ENCODE measurements at places on chromosomes 2 and 18.

DNA sequence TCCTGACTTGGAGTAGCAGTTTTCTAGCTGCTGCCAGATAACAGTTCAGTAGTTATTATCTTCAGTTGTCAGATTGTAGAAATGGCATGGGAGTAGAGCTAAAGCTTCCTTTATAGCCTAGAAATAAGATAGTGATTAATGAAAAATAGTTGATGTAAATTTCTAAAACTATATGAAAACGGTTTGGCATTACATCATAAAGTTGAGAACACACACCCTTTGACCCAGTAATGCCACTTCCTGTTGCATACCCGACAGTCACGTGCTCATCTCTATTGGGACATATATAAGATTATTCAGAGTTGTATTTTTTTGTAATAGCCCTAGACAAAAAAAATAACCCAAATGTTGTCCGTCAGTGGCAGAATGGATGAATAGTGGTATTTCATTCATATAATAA is 39.4 kb upstream of the ASB1 start:
- DNase-seq: no peak

- DNase-seq: no peak
Observed at GRCh38 chr2:158015428-158016076, 86.1 kb upstream of the UPP2 start.

GRCh38 chr2:182717416-182717815 is 1.4 kb downstream of the DNAJC10 start:
- DNase-seq: no peak

- no peak for DNase-seq
Observed at GRCh38 chr2:1862608-1863280, 118.4 kb upstream of the PXDN start.

DNA sequence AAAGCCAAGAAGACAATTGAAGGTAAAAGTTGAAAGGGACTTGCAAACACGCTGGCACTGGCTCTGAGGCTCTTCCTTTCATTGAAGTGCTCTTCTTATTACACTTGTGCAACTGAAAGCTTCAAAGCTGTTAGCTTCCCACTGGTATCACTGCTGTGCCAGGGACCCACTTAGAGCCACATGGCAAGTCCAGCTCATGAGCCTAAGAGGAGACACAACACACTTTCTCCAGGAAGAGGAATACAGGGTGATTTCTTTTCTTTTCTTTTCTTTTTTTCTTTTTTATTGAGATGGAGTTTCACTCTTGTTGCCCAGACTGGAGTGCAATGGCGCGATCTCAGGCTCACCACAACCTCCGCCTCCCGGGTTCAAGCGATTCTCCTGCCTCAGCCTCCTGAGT is 218.2 kb downstream of the ATAD2B start:
- no peak for DNase-seq

DNA sequence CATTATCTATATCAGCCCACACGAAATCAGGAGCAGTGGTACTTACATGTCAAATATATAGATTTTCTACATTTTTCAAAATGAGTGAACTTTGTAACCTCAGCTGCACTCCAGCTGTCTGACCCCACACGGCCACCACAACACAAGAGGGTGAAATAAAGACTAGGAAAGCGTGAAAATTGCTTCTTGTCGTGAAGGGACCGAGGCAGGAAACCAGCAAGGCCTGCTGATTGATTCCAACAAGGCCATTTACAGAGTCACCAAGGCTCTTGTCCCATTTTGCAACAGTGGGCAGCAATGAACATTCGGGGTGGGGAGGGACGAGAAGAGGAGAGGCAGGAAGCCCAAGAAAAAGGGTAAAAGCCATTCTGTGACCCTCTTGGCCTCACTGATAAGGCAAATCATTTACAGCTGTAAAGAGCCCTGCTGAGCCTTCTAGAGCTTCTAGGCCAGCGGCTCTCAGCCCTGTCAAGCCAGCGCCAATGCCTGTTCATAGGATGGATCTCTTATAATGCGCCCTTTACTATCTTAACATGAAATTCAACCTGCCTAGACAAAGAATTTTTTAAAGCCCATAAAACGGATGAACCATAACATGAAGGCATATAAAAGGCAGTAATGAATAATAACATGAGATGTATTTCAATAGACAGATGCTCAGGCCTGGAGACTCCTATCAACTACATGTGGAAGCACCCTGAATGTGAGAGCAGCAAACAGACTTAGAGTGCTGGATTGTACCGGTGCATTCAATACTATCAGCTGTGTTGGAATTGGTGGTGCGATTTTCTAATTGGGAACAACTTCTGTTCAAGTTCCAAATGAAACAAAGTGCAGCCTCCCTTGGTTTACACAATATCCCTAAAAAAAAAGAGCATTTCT is 269.0 kb downstream of the CDCA7 start:
- DNase-seq: no peak

GRCh38 chr2:186036862-186037449 is 298.4 kb downstream of the FSIP2 start:
- DNase-seq: no peak

DNA sequence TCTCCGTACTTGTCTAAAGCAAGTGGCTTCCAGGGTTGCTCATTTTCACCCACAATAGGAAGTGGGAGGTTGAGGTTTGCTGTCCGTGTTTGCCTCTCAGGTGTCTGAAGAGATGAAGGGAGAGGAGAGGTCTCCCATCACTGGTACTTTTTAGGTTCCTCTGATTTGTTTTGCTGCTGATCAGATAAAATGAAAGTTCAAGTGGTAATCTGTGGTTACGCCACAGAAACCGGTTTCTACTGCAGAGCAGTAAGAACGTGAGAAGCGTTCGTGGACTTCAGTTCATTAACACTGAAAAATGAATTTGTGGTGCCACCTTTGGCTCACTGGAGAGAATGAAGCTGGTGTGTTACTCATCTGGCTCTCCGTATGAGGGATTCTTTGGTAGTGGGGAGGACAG is 118.2 kb downstream of the GBX2 start:
- no peak for DNase-seq

DNA sequence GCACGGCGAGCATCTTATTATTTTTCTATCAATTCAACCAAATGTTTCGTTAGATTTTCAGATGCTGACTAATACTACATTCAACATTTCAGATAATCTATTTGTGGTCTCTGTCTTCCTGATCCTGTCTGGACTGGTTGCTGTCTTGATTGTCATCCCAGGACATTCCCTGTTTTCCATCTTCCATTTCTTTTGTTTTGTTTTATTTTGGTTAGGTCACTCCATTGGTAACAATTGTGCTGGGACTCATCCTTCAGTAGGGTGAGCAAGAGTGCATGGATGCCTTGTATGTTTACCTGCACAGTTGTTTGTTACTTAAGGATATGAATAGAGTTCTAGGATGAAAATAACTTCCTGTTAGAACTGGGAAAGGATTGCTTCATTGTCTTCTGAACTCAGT is 55.9 kb upstream of the ACYP2 start:
- no peak for DNase-seq

- DNase-seq: no peak
Observed at GRCh38 chr2:133400411-133400810, 167.9 kb downstream of the NCKAP5 start.

DNA sequence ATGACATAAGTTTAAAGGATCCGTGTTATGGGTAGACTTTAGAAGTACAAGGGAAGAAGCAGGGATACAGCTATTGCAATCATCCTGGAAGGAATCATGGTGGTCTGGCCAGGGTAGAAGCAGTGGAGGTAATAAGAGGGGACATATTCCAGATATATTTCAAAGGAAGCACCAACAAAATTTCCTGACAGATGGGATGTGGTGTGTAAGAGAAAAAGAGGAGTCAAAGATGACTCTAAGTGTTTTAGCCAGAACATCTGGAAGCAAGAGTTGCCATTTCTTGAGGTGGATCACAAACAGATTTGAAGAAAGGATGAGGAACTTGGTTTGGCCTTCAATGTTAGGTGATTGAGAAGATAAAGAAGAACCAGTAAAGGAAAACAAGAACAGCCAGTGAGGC is 133.1 kb upstream of the CTAGE1 start:
- DNase-seq: no peak

GRCh38 chr2:127901339-127902056 is 15.7 kb upstream of the AMMECR1L start:
- DNase-seq: no peak

All from stimulated activated CD4-positive, alpha-beta T cell treated with anti-CD3 and anti-CD28 coated beads, Interleukin-4, amount 100 ng/mL, for 4 hours (primary cell).